ENCODE measurements at places on chromosomes 16 and 17. TPM values are rescaled to one million over a fixed set of nuclear protein-coding genes. Genes with fewer than 3 reads are reported as not detected.

DNA sequence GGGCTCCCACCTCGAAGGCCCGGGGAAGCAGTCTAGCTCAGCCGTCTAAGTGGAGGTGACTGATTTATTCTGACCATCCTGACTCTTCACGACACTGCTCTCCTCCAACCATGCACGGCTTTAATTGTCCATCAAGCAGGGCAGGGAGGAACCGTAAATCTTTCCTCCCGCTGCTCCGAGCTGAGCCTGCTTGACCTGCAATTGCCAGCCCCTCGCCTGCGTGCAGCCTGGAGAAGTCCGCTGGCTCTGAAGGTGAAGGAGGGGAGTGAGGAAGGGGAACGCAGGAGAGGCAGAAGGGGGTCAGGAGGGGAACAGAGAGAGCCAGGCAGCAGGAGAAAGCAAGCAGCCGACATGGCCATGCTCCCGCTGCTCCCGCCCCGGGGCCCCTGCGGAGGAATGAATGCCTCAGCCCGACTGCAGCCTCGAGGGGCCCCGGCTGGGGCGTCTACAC lies 10.1 kb downstream of the RBFOX3 start:
- no peak for DNase-seq

GRCh38 chr16:17360693-17361122 lies 110.1 kb downstream of the XYLT1 start:
- DNase-seq = no peak

GRCh38 chr17:42591411-42591810 lies 13.9 kb upstream of the PSMC3IP start:
- DNase-seq = no peak

- no peak for DNase-seq
Observed at GRCh38 chr17:82665891-82666290, 17.6 kb upstream of the WDR45B start.

The LAT gene
- total RNA-seq = 1.9 TPM

The CACNA1H gene
- total RNA-seq = 4.2 TPM

The CACNG5 gene
- total RNA-seq = not detected

The HYDIN gene
- 0.62 TPM for total RNA-seq

The CRYBA1 gene
- not detected for total RNA-seq

The OR4D1 gene
- total RNA-seq = not detected
